ENCODE measurements at places on chromosomes 12 and 14. TPM values are rescaled to one million over a fixed set of nuclear protein-coding genes. Genes with fewer than 3 reads are reported as not detected.

GRCh38 chr14:74846968-74847665 lies 28.8 kb downstream of the PROX2 start:
- no peak for DNase-seq

- DNase-seq = no peak
Measured at GRCh38 chr12:88225776-88226175, 83.7 kb downstream of the TMTC3 start.

DNA sequence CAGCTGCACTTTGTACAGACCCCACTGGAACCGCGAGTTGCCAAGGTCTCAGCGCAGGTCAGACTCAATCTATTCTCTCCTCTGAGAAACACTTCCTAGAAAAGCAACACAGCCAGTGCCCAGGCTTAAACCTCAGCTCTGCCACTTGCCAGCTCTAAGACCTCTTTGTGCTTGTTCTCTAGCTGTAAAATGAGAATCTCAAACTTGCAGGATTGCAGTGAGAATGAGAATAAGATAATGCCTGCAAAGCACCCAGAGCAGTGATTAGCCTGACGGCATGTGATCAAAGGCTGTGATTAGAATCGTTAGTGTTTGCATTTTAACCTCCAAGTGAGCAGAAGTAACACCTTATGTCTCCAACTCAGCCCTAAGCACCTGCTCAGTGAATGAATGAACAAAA lies 21.3 kb downstream of the ANO2 start:
- no peak for DNase-seq

DNA sequence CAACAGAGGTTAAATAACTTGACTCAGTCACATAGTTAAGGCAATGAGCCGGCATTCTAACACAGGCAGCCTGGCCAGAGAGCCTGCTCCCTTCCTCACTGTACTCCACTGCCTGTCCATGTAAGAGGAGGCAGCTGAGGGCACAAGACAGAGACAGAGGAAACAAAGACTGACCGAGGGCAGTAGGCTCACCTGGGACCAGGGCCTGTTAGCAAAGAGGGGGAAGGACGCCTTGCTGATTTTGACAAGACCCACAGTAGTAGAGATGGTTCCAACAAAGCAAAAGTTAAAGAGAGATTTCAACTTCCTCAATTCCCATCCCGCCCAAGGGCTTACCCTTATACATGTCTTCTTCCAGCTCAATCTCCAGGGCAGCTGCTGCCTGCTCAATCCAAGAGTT lies 26.5 kb downstream of the OTUB2 start:
- DNase-seq = no peak

Gene CMA1
- not detected for total RNA-seq

Gene LRTM2
- total RNA-seq = not detected

- DNase-seq = no peak
Measured at GRCh38 chr12:47849261-47849660, 29.6 kb upstream of the HDAC7 start.

Gene WDHD1
- total RNA-seq = 2.0 TPM

DNA sequence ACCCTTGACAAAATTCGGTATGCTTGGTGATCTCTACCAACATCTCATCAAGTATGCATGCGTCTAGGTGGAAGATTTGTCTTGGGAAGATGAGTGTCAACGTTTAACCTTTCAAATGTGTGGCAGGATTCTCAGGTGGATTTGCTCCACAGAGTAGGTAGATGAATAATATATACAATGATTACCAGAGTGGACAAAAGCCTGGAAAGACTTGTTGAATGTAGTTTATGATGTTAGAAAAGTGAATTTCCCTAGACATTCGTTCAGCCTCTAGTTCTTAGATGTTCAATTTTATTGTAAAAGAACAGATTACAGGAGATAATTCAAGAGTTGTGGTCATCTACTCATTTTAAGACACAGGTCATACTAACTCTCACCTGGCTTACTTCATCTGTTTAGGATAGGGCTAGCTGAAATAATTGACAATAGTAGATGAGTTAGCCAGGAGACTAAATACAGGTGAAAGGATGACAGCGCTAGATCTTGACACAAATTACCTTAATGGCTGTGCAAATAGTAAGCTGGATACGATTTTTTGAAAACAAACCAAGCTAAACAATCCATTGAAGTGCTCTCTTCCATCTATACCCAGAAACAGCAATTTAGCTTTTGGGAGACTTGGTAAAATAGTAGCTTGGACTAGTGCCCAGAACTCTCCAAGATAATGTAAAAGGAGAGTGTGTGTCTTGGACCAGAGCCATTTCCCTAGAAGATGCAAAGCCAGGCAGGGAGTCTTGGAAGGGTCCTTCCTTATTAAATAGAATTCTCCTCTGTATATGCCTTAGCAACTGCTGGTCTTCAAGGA lies 168.0 kb downstream of the DACT1 start:
- DNase-seq = no peak

Gene TNS2
- total RNA-seq = 39.4 TPM

- DNase-seq = no peak
Measured at GRCh38 chr14:67357186-67357968, 2.2 kb downstream of the ATP6V1D start.

Gene PZP
- 0.11 TPM for total RNA-seq

Gene DBX2
- total RNA-seq = not detected

- no peak for DNase-seq
Measured at GRCh38 chr14:69536971-69537370, 37.7 kb downstream of the CCDC177 start.

DNA sequence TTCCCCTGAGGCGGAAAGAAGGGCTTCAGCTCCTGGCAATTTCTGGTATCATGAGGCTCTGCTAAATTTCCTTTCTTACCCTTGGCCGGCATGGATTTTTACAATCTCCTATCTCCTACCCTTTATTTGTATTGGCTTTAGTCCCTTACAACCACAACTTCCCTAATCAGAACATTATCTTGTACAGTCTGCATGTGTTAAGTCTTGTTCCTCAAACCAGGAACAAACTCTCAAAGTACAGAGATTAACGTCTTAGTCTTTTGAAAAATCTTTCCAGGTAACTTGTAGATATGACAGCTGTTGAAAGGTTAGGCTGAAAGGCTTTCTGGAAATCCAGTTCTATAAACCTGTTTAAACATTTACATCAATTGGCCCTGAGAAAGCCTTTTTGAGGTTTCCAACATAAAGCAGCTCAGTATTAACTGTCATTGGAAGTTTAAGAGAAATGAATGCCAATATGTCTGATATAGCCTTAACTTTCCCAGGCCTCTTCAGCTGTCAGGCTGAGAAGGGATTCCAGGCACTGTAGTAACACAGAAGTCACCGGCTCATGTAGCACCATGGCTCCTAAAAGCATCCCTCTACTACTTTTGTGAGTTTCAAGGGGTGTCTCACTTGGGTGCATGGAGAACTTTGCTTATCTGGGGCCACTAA lies 360.5 kb downstream of the FUT8 start:
- DNase-seq = no peak

Gene AJUBA
- 1.1 TPM for total RNA-seq

- no peak for DNase-seq
Measured at GRCh38 chr12:96117460-96117859, 76.7 kb upstream of the ELK3 start.

Gene MED13L
- total RNA-seq = 73.7 TPM

Gene ATXN3
- total RNA-seq = 8.1 TPM

DNA sequence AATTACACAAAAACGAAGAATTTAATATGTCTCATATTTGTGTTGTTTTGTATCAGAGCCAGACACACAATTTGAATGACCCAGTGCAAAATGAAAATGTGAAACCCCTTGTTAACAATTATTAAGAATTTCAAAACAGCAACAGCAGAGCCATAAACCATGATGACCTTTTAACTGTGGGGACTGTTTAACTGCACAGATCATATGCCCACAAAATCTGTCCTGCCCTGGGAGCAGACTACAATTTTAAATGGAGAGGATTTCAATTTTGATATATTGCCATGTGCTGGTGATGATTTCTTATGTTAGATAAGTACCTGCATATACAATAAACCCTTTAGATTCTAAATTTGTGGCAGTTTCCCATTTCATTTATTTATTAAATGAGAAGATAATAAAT lies 455.5 kb upstream of the MGAT4C start:
- no peak for DNase-seq

Gene SIX4
- 38.1 TPM for total RNA-seq

GRCh38 chr12:10174986-10175614 lies 3.2 kb upstream of the OLR1 start:
- no peak for DNase-seq

Gene SELPLG
- 2.0 TPM for total RNA-seq

Gene CCDC196
- not detected for total RNA-seq

Gene ANKS1B
- total RNA-seq = 3.7 TPM
